Testis (tissue), 5 donors: ENCODE measurements at places on chromosomes 6 and 20. TPM values are rescaled to one million over a fixed set of nuclear protein-coding genes. Genes with fewer than 3 reads are reported as not detected.

- DNase-seq, result no peak
These were observed 431.8 kb upstream of the NOX3 start for GRCh38 chr6:155887421-155887820.

CGAS gene
- 1.9 TPM for total RNA-seq

DNA sequence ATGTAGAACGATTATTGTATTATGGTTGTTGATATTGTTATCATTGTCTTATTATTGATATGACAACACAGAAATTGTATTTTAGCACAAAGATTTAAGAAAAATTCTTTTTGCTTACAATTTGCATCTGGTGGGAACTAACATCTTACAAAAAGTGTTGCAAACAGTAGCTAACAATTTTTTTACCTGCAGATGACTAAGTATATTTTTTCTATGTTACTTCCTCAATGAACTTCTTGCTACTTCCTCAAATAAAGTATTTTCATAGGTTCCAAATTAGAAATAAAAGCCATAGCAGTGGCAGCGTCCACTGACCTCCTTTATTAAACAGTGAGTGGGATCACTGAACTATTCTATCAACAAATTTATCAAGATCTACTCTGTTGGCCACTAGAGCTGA lies 847.0 kb downstream of the PHF3 start:
- no peak for DNase-seq

- DNase-seq, result peak; percentile 35
These were observed 71.1 kb downstream of the SLC22A23 start for GRCh38 chr6:3385660-3386151.

OOEP gene
- 14.1 TPM for total RNA-seq

DNA sequence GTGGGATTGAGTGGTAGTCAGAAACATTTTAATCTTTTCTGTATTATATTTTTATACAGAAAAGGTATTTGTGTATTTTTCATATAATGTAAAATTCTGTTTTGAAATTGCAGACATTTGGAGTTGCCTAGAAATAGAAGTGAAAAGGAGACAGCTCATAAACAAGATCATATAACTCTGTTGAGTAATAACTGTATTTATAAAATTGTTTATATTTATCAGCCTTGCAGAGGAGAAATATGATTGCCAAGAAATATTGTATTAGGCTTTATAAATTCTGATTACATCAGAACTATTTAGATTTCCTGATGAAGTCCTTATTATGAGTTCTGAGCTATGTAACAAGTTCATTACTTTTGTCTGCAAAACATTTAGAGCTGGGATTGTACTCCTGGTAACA lies 55.3 kb downstream of the RIPOR2 start:
- no peak for DNase-seq

- no peak for DNase-seq
These were observed 310.4 kb upstream of the MOCS1 start for GRCh38 chr6:40244699-40245098.
